ENCODE measurements at places on chromosomes 7 and 10.

DNA sequence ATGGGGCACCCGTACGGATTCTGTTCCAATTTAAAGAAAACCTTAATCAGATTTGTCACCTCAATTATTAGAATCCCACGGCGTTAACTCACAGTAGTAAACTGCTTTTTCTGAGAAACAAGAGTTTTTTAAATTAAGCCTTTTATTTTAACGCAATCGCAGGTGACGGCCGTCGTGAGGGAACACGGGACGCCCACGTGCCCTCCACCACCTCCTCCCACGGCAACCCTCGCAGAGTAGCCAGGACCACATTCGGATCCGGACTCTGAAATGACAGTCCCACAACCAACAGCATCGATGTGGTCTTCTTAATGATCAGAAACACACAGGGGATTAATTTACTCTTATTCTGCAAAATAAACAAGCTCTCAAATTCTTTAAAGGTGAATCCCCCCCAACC, 22.0 kb upstream of the GPR146 start:
- DNase-seq: no peak

DNA sequence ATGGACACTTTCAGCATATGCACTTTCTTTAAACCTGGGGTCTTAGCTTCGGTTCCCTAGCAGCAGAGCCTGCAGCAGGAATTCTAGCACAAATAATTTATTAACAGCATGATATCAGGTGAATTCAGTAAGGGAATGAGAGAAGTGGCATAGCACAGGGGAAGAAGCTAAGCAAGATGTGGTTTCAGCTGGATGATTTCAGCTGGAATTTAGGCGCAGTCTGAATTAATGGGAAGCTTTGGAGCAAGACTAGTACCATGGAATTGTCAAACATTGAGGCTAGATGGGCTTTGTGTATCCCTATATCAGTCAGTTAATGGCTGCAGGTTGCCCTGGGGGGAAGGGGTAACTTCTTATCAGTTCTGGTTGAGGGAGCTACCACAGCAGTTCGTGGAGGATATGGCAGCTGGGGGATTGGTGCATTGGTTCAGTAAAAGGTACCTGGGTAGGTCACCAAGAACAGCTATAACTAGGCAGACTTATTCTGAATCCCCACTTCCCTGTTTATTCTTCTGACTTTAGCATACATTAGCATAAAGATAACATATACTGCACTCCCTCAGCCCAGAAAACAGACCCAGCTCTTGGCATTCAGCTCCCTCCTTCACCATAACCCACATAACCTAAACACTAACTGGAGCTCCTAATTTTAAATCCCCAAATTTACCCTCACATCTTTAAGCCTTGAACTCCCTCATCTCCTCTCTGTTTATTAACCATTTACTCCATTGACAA, 46.8 kb upstream of the NAMPT start:
- DNase-seq: no peak

DNA sequence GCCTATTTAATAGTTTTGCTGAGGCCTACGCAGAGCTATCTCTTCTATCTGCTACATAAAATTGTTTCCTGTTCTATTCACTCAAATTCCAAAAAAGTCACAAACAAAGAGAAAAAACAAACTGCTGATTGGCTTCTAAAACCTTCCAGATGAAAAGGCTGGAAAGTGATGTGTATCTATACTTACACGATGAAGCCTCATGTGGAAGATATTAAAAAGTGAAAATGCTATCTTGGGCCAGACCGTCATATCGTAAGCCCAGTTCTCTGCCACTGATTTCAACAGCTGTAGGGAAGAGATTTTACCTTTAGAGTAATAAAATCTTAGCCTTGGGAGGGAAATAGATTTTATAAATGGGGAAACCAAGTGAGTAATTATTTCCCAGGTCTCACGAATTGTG, 394.8 kb downstream of the KIF20B start:
- DNase-seq: no peak

DNA sequence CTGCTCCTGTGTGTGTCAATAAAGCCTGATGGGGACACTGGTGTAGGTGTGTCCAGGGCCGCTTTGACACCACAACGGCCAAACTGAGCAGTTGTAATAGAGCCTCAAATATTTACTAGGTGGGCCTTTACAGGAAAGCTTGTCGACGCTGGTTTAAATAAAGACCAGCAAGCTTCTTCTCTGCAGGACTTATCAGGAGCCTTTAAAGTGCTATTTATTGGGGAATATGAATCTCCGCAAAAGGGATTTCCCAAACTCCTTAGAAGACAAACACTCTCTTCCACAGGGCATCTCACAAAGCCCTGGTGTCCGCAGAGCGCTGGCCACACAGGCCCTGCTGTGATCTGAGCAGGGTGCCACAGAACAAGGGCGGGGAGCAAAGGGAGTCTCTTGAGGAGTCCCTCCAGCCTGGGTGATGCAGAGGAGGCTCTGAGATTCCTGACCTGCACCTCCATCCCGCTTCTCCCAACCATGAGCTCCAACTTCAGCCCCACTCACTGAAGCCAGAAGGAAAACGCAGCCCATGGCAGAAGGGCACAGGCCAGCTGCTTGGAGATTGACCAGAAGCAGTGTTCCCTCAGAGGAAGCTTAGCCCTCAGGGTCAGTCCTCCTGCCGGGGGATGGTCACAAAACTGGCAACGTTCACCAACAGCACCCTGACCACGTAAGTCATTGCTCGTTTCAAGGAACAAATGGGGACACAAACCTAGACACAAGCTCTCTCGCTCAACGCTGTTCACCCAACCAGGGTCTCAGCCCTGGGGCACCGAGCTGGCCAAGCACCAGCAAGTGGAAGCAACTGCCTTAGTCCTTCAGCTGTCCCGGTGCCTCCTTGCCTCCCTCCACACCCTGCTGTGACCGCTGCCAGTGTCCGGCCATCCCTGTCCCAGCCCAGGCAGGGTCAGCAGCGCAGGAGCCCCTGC, 129.5 kb downstream of the OAT start:
- DNase-seq: no peak

DNA sequence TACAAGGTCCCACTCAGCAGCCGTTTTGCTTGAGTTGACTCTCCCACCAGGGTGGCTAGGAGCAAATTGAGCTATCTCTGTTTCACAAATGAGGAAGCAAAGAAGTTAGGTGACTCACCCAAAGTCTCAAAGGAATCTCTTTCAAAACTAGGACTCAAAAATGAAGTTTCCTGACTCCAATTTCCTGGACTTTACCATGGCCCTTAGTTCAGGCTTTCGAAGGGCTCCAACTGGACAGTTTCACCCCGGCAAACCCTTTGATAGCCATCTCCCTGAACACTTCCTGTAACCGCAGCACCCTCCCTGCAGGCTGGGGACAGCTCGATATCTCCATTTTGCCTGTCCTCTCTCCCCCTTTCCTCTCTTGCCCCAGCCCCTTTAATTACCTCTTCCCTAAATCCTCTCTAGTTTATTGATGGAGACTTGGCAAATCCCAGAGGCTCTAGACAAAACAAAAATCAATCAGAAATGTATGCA, 4.7 kb upstream of the AFAP1L2 start:
- DNase-seq: no peak

GRCh38 chr7:92485267-92485892, 7.6 kb upstream of the ERVW-1 start:
- no peak for DNase-seq

- no peak for DNase-seq
Measured at GRCh38 chr7:22730921-22731654, 4.1 kb downstream of the IL6 start.

- no peak for DNase-seq
Measured at GRCh38 chr10:105806-106205, 29.4 kb upstream of the ZMYND11 start.

DNA sequence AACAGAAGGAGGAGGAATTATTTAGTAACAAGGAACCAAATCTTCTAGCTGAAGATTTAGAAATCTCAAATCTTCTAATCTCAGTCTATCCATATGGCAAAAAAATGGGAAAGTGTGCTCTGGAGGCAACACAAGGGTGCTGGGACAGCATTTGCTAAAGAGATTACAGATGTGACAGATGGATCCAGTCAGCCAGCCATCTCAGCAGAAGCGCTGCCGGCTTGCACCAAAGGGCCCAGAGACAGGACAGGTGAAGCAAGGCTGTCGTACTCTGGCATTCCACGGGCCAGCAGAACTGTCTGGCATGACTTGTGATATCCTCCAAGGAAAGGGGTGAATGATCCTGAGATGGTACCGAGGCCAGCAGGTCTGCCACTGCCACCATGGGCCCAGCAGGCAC, 45.7 kb upstream of the GJD4 start:
- no peak for DNase-seq

GRCh38 chr7:151661587-151661986, 141.9 kb upstream of the RHEB start:
- DNase-seq: no peak

GRCh38 chr7:149586646-149587645, 89.3 kb upstream of the ZNF746 start:
- no peak for DNase-seq

DNA sequence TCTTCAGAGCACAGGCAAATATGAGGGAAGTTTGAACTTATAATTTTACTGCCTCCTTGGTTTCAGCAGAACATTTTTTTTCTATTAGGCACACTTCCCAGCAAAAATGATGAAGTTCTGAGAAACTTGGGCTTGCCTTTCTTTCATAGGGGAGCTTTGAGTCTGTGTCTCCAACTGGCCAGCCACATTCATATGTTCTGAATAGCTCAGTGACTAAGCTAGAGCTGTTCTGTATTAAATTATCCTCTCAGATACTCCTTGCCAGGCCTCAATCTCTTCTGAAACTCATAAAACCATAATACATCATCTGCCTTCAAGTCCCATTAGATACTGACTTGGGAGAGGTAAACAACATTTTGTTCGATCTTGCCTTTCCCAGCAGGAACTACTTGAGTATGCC, 476.5 kb downstream of the GPAM start:
- no peak for DNase-seq

DNA sequence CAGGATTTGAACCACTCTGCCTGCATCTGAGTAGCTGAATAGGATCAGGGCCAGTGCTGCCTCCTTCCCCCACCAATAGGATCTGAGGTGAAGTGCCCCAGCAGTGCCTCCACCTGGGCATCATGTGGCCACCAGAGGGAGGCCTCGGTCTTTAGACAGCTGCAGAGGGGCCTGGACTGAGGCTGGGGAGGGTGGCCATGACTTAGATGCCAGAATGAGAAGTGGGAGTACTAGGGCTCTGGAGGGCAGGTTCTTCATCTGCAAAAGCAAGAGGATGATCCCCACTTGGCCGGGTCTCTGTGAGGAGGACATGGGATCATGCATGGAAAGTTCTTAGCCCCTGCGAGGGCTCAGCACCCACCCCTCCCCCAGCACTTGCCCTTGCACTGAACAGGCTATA, 56.9 kb downstream of the NEUROG3 start:
- DNase-seq: peak; percentile 44

- DNase-seq: no peak
Measured at GRCh38 chr10:75841266-75841665, 409.8 kb downstream of the LRMDA start.

DNA sequence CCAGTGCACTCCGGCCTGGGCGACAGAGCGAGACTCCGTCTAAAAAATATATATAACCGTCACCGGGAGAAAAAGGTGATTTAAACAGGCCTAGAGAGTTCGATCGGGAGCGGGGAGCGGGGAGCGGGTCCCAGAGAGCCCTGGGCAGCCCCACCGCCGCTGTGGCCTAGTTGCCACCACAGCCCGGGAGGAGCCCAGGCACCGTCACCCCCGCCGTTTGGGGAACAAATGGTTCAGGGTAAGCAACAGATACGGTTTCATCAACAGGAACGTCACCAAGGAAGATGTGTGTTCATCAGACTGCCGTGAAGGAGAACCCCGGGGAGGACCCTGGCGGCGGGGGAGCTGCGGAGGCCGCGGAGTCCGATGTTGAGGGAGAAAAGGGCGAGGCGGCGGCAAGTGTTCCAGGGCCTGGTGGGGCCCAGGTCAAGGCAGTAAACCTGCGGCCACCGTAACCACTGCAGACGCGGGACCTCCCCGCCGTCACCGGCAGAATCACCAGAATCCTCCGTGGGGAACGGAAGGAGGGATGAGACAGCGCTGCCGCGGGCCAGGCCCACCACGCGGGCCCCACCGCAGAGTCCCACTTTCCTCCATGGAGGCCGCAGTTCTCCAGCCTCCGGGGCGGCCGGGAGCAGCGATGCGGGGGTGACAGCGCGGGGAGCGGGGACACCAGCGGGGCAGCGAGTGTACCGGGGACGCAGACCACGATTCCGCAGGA, 103.4 kb downstream of the GALNT11 start:
- DNase-seq: no peak

DNA sequence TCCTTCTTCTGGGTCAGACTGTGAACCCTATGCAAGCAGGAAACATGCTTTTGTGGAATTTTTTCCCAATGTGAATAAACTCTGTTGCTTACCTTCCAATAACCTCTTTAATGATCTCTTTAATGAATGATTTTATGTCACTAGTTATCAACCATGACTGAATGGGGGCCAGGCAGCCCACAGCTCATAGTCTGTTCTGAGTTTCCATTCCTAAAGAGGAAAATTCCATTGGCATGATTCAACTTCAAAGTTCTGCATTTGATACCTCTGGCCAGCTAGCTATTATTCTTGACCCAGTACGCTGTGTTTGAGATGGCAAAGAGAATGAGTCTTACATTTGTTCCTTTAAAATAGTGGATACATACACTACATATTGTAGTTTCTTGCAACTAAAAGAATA, 867.8 kb upstream of the CELF2 start:
- DNase-seq: no peak

GRCh38 chr10:4776234-4776638, 49.8 kb upstream of the AKR1E2 start:
- no peak for DNase-seq

DNA sequence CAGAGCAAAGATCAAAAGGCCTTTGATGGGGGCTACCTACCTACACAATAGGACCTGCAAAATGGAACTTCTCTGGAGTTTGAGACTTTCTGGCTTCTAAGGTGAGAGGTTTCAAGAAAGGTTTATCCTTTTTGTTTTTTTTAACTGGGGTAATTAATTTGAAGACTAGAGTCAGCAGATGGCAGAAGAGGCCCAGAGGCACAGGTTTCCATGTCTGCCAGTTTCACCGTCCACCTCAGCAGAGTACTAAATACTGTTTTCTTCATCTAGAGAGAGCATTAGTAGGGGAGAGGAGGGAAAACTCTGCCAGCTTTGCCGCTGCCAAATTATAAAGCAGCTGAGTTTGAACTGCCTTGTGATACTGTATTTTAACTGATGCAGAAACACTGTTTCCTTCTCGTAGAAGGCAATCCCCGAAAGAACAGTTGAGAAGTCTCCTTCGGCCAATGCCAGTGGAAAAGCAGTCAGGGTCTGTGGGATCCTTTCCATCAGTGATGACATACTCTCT, 138.7 kb downstream of the SLC25A13 start:
- no peak for DNase-seq

GRCh38 chr10:84329196-84329611, 815 bp downstream of the CCSER2 start:
- DNase-seq: peak; percentile 1

- DNase-seq: no peak
Measured at GRCh38 chr7:107582875-107583274, 2.8 kb downstream of the BCAP29 start.

DNA sequence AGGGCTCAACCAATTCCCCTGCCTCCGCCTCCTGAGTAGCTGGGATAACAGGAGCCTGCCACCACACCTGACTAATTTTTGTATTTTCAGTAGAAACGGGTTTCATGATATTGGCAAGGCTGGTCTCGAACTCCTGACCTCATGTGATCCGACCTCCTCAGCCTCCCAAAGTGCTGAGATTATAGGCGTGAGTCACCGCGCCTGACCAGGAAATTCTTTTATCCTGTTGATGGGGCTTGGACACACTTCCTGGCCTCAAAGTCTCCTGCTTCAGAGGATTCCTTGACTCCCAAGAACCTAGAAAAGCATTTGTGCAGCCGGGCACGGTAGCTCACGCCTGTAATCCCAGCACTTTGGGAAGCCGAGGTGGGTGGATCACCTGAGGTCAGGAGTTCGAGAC, 16.2 kb downstream of the ZNF425 start:
- DNase-seq: no peak

- DNase-seq: no peak
Measured at GRCh38 chr10:128421371-128422160, 295.3 kb upstream of the MKI67 start.
